ENCODE measurements at places on chromosomes 5 and 9.

DNA sequence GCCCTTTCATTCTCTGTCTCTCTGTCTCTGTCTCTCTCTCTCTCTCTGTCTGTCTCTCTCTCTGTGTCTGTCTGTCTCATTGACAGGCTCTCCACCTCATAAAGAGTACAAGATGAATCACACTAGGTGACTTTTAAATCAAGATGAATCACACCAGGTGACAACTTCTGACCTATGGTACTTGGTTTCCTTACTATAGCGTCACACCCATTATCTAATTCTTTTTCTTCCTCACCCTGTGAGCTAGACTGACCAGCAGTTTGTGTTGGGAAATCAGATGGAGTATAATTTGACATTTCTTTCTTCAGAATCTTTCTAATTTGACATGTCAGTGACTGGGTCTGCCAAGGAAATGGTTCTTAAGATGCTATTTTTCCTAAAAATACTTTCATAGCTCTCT lies 232.9 kb downstream of the ARRDC3 start:
- no peak for DNase-seq

GRCh38 chr9:128551657-128552152 lies 682 bp upstream of the SPTAN1 start:
- DNase-seq: no peak

DNA sequence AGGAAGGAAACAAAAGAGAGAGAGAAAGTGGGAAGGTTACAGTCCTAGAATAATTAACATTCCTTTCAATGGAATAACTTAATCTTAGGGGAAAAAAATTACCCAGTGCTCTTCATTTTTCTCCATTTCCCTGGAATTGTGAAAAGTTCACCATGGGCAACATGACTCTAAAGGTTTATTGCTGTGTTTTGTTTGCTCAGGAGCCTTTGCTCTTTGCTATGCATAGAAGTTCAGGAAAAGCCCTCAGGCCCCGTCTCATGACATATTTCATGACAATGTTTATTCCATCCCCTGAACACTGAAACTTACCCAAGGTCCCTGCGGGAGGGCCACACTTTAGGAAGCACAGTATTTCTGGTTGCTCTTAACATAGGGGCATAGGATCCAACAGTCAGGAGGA lies 9.8 kb upstream of the CTSL start:
- DNase-seq: no peak

DNA sequence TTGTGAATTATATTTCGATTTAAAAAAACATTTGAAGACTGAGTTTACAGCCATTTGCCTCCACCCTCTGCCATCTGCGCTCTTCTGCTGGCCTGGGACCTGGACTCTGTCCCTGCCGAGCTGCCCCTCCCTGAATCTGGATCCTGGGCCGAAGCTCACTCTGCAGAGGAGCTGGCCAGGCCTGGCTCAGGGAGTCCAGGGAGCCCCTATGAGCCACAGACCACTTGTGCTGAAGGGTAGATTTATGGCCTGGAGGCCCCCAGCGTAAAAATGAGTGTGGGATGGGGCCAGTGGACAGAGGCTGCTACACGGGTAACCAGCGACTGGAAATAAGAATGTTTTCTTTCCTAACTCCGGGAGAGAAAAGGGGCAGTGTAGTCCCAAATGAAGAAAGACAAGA lies 129.8 kb downstream of the FGF18 start:
- DNase-seq: no peak

- no peak for DNase-seq
Observed at GRCh38 chr5:52010454-52010853, 627.2 kb downstream of the ISL1 start.

DNA sequence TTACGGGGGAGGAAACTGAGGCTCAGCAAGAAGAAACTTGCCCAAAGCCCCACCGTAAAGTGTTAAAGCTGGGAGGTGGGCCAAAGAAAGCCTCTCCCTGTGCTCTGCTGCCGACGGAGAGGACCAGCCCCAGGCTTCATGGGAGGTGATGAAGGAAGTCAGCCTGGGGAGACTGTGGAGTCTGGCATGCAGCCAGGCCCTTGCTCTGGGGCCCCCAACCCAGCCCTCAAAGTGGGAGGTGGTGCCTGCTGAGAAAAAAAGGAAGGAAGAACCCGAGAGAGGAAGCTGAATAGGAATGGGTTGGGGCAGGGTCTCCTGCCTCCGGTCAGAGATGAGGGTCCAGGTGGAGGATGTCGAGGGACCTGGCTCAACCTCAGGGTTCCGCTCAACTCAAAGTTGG lies 3.8 kb downstream of the RNF44 start:
- no peak for DNase-seq

GRCh38 chr9:128728298-128728697 lies 4.4 kb upstream of the ZDHHC12 start:
- no peak for DNase-seq

DNA sequence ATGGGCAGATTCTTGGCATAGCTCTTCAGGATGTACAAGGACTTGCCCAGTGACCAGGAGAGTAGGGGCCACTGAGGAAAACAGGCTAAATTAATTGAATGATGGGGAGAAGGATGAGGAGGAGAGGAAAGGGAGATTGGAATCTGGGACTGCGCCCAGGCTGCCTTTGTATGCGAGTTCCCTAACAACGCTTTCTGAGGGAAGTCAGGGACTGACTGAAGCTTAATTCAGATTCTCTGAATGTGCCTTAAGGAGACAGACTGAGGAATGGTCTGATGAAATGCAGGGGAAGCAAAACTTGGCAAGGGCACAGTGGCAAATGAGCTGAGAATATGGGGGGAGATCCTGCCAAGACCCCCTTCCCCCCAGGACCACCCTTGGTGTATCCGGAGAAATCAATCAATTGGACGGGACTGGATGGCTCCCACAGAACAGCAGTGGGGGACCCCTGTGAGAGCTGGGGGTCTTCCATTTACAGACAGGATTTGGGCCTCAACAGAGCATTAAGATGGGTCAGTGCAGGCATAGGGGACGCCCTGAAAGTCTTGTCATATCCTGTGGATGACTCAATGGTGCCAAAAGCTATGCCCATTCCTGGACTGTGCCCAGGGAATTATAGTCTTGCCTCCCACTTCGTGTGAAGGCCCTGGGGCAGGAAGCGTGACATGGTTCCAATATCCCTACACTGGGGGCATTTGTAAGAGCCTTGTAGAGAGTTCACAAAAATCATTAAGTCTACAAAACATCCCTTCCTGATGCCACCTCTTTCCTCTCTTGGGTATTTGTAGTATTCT lies 215.5 kb upstream of the TNC start:
- DNase-seq: no peak

GRCh38 chr5:159290741-159291140 lies 27.7 kb downstream of the UBLCP1 start:
- no peak for DNase-seq

DNA sequence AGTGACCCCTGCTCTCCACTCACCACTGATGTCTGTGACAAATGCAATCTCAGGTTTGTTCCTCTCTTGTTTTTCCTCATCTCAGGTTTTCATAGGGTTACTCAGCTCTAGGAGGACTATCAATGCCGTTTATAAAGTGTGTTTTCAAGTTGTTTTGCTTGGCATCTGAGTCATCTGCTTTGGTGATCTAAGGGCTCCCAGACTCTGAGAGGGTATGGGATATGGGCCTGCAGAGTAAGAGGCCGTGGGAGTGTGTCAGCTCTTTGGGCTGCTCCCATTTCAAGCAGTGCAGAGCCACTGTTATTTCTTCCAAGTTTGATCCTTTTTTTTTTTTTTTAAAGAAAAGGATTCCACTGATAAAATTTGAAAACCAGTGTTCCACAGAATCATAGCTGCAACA lies 46.3 kb downstream of the NNT start:
- DNase-seq: no peak

GRCh38 chr9:135394131-135394530 lies 85.5 kb upstream of the PPP1R26 start:
- DNase-seq: no peak

DNA sequence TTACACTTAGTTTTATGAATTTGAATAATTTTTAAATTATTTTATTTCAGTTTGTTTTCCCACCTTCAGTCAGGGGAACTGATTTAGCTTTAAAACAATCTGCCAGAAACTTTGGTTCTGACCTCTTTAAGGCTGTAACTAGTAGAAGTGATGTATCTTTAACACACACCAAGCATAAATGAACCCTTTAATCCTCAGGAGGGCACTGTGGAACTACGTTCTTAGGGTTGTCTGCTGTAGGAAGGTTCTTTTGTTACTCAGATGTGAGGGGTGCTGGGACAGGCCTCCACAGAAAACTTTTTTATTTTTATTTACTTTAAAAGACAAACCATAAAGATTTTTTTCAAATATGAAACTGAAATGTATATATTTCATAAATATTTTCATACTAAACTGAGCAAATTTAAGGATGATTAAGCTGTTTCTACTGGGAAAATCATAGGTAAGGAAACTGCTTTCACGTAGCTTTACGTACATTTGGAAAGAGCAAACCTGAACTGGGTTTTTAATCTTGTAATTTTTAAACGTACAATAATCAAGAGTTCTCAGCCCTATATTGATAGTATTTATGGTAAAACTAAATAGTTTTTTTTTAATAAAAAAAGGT lies 5.3 kb downstream of the KLF4 start:
- DNase-seq: peak; percentile 63

GRCh38 chr9:108783731-108784495 lies 71.9 kb downstream of the ACTL7B start:
- DNase-seq: no peak

GRCh38 chr9:13446938-13447842 lies 167.7 kb upstream of the MPDZ start:
- no peak for DNase-seq

DNA sequence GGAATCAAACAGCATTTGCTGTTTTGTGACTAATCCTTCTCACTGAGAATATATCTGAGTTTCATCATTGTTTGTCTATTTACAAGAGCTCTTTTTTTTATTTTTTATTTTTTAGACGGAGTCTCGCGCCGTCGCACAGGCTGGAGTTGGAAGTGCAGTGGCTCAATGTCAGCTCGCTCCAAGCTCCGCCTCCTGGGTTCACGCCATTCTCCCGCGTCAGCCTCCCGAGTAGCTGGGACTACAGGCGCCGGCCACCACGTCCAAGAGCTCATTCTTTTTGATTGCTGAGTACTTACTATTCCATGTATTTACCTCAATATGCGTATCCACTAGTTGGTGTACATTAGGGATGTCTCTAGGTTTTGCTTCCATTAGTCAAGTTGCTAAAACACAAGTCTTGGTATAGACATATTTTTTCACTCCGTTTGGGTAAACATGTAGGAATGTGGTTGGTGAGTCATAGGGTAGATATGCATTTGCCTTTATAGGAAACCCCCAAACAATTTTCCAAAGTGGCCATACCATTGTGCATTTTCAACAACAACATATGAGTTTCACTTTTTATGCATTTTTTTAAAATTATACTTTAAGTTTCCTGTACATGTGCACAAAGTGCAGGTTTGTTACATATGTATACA lies 1005.0 kb upstream of the CDH10 start:
- DNase-seq: no peak

- DNase-seq: no peak
Observed at GRCh38 chr9:69292078-69292477, 32.9 kb upstream of the ENTREP1 start.

GRCh38 chr5:16755641-16756040 lies 138.8 kb upstream of the RETREG1 start:
- DNase-seq: no peak

- DNase-seq: no peak
Observed at GRCh38 chr9:20065046-20065445, 276.2 kb upstream of the SLC24A2 start.

DNA sequence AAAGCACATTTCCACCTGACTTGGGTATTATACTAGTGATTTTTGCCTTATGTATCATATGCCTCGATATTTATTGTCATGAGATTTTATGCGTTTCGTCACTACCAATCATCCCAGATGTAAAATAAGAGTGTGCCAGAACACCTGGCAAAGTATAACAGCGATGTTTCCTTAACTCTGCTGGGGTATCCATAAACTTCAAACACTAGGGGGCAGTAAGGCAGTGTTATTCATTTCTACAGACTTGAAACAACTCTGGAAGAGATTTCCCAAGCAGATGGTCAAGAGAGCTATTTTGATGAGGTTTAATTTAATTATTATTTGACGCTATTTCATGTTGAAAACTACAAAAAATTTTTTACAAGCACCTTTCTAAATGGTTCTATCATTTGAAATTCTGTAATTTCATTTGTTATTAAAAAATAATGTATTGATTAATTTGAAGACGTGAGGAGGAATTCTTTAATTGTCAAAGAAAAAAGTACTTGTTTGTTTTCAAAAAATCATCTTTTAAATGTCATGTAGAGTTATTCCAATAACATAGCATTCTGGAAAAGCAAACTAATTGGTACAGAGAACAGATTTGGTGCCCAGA lies 388.5 kb upstream of the CTNND2 start:
- no peak for DNase-seq

GRCh38 chr9:88187631-88188030 lies 49.4 kb upstream of the SPATA31C2 start:
- DNase-seq: no peak

GRCh38 chr5:81290146-81290545 lies 11.2 kb upstream of the ZCCHC9 start:
- no peak for DNase-seq

GRCh38 chr5:179274321-179275315 lies 70.6 kb downstream of the ADAMTS2 start:
- DNase-seq: no peak

- DNase-seq: no peak
Observed at GRCh38 chr9:111423389-111423788, 60.8 kb downstream of the ECPAS start.

DNA sequence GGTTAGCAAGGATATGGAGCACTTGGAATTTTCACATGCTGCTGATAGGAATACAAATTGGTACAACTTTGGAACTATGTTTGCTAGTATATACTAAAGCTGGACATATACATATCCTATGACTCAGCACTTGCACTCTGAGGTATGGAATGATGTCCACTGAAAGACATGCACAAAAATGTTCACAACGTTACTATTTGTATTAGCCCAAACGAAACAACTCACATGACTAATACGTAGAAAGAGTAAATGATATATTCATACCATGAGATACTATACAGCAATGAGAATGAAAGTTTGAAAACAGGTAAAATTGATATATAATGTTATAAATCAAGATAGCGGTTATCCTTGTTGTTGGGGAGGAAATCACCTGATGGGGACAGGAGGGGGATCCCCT lies 45.5 kb upstream of the CDC42SE2 start:
- DNase-seq: no peak

DNA sequence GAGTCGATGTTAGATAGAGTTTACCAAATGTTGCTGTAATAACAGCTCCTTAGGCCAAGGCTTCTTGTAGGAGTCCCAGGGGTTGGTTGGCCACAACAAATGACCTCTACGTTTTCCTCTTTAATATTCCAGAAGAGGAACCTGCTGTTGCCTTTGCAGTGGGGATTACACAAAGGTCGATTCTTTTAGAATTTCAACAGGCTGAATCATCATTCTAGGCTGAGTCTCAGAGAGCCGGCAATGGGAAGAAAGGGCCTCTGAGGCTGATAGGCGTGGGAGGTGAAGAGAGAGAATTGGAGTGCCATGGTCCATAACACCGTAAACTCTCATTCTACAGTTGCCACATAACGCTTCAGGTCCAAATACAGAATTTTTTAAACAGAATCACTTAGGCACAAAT lies 405.9 kb upstream of the DAP start:
- no peak for DNase-seq

GRCh38 chr5:33937017-33937706 lies 976 bp downstream of the RXFP3 start:
- no peak for DNase-seq
